ENCODE measurements at places on chromosomes 3 and 15.

- no peak for DNase-seq
These were observed 13.0 kb downstream of the TF start for GRCh38 chr3:133758964-133759739.

DNA sequence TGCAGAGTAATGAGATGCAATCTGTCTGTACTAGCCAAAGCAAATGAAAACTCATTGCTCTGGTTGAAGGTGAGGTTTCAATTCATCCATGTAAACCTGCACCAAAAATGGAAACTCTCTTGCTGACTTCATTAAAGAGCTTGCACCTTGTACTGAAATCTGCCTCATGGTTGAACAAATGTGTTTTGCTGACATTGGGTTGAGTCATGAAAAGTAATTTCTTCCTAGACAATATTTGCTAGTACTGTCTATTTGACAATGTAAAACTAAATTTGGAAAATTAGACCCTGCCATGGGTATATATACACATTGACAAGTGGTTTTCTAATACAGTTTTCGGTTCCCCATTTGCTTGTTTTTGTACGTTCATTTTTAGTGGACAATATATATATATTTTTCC is 33.3 kb downstream of the RYR3 start:
- DNase-seq = no peak

DNA sequence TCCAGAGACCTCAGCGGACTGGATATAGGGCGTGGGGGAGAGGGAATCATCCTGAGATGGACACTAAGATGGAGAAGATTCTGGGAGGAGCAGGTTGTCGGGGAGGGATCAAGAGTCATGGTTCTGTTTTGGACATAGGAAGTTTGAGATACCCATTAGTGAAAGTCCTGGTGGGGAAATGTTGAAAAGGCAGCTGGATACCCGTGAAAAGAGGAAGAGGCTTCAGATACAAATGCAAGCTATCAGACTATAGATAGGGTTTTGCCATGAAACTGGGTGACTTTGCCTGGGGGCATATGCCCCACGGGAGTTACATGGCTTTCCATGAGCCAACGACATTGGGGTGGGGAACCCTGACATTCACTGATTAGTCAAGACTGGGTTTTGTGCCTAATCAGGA is 1.1 kb upstream of the GPR62 start:
- DNase-seq = no peak

GRCh38 chr15:91429973-91430372 is 329.9 kb downstream of the SV2B start:
- DNase-seq = no peak

GRCh38 chr3:126858887-126859286 is 124.0 kb upstream of the PLXNA1 start:
- DNase-seq = no peak

DNA sequence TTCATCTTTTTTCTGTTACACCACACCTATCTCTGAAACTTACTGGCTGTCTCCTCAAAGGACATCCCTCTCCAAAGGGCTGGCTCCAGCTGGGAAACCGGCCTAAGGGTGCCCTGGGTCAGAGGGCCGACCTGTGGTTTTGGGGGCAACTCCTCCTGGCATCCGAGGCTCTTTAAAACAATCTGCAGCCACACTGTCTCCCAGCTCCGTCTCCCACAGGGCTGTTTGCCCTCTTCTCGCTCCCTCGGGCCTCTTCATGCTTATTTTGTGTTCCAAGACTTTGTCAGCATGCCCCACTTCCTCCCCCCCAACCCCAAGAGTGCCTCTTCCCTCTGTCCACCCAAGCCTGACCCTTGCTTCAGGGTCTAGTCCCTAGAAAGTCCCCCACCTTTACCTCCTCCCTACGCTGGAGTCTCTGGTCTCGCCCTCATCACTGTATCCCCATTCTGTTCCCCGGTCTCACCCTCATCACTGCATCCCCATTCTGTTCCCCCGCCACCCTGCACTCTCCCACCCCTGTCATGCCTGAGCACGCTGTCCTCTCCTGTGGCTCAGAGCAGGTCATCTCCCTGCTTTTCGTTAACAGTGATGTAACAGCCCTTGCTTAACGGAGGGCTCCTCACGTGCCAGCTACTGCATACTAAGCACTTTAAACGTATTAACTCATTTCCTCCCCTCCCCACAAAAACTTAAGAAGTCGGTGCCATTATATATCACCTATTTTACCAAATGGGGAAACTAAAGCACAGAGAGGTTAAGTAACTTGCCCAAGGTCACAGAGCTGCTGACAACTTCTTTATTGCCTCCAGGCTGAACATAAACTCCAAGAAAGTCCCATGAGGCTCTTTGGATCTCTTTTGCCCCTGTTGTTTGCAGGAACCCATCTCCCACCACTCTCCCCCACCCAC is 1.1 kb upstream of the CSK start:
- DNase-seq = no peak

GRCh38 chr3:58559586-58559985 is 17.6 kb downstream of the FAM107A start:
- peak; percentile 18 for DNase-seq

GRCh38 chr3:196207833-196208607 is 3.2 kb downstream of the ZDHHC19 start:
- DNase-seq = peak; percentile 73

- no peak for DNase-seq
These were observed 15.3 kb downstream of the DPH6 start for GRCh38 chr15:35530698-35531097.

DNA sequence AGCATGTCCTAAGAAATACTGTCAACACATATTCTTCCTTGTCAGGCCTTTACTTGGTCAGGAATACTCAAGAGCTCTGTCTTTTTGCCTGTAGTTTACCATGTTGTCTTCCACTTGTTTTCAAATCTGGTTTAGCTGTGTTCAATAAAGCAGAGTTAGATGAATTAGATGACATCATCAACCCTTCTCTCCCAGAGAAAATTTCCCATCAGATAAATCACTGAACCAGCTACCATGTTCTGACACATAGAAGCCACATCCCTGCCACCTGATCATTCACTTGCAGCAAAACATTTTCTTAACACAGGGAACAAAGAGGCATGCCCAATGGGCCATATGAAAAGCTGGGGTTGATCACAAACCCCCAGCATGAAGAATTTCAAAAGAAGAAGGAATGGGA is 42.1 kb downstream of the TERC start:
- DNase-seq = no peak

GRCh38 chr3:122668930-122669730 is 11.5 kb upstream of the PARP14 start:
- DNase-seq = no peak

GRCh38 chr3:106139826-106140225 is 271.0 kb upstream of the CBLB start:
- DNase-seq = no peak

DNA sequence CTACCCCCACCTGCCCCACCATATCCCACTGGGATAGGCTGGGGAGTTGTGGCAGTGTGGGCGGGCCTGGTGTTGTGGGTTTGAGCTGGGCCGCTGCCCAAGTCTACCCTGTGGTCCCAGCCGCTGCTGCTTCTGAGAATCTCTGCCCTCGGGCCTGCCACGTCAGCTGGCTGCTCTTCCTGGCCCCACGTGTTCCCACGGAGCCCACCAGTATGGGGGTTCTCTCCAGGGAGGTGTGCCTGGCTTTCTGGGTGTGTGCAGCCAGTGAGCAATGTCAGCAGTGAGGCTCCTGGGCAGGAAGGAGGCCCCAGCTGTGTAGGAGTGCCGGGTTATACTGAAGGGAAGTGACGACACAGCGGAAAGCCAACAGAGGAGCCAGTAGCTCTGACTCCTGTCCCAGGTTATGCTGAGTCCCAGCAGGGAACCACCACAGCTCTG is 10.5 kb downstream of the GNAI2 start:
- no peak for DNase-seq

GRCh38 chr3:56042326-56042951 is 425.8 kb downstream of the ERC2 start:
- no peak for DNase-seq

GRCh38 chr3:169618894-169619792 is 44.4 kb downstream of the MECOM start:
- no peak for DNase-seq

DNA sequence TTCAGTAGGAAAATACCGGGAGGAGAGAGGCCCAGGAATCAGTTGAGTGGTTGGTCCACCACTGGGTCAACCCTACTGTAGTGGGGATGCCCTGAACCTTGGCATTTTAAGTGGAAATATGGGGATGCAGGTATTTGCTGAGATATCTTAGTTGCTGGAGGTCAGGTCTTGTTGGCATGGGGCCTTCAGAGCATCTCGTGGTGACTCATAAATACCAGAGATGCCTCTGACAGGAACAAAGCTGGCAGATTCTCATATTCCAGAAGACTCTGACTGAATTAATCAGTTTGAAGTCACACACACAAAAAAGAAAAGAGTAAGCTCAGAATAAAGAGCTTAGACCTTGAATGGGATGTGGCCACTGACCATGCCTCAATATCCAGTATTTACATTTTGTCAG is 91.6 kb downstream of the CACNA2D3 start:
- no peak for DNase-seq

GRCh38 chr3:171803044-171803443 is 7.2 kb downstream of the PLD1 start:
- DNase-seq = no peak

All from sciatic nerve (tissue), 2 donors.